ENCODE measurements at places on chromosomes 7 and 10.

DNA sequence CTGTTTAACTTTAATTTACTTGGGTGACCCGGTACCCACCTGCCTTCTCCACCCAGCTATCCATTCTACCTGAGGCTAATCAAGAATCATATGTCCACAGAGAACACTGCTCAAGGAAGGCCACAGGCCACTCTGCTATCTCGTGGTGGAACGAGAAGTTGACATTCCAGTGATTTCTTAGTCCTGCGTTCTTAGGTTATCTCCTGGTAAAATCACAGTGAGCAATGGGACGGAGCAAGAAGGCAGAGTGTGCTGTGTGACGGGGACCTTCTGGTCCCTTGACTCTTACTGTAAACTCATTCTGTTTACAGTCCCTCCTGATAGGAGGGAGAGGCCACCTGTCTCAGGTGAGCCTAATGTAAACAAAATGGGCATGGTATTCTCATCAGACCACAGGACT lies 256.6 kb downstream of the TNS3 start:
- no peak for DNase-seq

- DNase-seq = no peak
These were observed 6.3 kb downstream of the GHRHR start for GRCh38 chr7:30970074-30970473.

- no peak for DNase-seq
These were observed 199.0 kb downstream of the GPR37 start for GRCh38 chr7:124566583-124566982.

GRCh38 chr7:128067983-128068382 lies 36.7 kb upstream of the LRRC4 start:
- DNase-seq = no peak

GRCh38 chr7:16998481-16999051 lies 116.8 kb upstream of the AGR3 start:
- no peak for DNase-seq

DNA sequence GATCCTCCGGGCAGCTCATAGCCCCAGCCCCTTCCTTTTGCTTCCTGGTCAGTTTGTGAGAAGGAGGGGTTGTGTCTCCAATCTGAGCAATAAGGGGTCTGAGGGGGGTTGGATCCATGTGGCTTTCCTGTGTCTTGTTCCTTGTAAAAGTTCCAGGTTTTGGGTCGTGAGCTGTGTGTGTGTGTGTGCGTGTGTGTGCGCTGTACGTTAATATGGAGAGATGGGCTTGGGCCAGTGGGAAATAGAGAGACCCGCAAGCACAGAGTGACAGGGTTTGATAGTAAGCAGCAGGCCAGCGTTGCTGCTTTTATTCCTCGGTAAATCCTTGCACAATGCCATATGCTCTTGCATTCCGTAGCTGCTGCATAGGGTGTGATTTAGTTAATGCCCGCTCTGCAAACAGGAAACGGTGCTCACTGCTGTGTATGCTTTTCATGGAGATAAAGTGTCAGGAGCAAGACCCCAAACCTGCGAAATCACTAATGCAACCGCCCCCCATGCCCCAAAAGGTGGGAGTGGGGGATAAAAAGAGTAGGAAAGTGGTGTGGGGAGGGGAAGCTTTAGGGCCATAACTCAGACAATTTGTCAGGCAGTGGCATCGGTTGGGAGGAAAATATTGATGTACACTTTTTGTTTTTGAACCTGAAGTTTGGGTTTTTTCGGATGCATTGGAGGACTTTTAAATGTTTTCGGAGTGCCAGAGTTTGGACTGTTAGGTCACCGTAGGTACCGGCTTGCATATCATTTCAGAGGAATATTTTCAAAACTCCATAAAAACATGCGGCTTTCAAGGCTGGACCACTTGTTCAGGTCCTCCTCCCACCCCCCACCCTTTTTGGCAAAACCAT lies 108.7 kb downstream of the TCF7L2 start:
- DNase-seq = no peak

DNA sequence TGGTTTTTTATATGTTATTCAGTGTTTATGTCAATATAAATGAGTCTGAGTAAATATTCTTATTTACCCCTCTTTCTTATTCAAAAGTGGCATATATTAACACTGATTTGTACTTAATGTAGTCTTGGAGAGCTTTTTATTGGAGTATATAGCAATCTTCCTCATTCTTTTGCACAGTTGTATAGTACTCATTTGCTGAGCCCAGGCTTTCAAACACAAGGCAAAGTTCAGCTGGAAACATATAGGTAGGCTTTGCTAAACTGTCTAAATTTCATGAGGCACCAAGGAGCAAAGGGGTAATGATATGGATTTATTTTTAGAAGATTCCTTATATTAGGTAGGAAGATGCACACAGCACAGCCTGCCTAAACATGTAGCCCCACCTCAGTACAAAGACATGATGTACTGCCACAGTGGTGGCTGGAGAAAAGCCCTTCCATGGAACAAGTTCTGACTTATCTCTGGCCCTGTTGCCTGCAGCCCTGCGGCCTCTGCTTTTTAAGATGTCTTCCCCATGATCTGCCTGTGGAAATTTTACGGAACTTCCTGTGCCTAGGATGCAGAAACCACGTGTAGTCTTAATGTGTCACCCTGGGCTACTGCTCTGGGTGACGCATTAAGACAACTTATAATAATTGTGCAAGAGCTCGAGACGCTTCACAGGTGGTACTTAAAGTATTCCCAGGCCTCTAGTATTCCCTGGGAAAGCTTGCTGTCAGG lies 9.6 kb upstream of the PDCD4 start:
- no peak for DNase-seq

GRCh38 chr10:131585761-131586160 lies 274.2 kb upstream of the TCERG1L start:
- no peak for DNase-seq

DNA sequence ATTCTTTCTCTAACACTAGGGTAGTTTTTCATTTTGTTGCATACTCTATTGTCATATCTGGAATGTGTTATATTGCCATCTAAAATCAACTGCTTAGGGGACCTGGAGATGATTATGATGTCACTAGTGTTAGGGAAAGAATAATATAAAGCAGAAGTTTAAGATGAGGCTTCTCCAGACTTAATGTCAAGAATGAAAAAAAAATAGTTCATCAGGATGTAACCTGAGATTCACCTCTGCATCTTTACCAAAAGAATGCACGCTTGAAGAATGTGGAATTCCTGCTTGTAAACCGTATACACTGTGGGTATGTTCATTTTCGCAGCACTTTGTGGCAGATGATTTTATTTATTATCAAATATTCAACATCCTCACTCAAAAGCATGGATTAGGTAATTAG lies 184.6 kb downstream of the ST7 start:
- DNase-seq = no peak

DNA sequence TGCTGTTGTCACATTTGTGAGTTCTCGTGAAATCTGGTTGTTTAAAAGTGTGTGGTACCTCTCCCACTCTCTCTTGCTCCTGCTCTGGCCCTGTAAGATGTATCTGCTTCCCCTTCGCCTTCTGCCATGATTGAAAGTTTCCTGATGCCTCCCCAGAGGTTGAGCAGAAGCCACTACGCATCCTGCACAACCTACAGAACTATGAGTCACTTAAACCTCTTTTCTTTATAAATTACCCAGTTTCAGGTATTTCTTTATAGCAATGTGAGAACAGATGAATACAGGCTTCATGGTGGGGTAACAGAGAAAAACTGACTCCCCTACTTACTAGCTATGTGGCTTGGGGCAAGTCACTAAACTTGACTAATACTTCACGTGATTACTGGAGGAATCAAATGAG lies 18.0 kb upstream of the STEAP4 start:
- DNase-seq = no peak

GRCh38 chr10:80455461-80456349 lies 1.6 kb downstream of the TSPAN14 start:
- DNase-seq = no peak

DNA sequence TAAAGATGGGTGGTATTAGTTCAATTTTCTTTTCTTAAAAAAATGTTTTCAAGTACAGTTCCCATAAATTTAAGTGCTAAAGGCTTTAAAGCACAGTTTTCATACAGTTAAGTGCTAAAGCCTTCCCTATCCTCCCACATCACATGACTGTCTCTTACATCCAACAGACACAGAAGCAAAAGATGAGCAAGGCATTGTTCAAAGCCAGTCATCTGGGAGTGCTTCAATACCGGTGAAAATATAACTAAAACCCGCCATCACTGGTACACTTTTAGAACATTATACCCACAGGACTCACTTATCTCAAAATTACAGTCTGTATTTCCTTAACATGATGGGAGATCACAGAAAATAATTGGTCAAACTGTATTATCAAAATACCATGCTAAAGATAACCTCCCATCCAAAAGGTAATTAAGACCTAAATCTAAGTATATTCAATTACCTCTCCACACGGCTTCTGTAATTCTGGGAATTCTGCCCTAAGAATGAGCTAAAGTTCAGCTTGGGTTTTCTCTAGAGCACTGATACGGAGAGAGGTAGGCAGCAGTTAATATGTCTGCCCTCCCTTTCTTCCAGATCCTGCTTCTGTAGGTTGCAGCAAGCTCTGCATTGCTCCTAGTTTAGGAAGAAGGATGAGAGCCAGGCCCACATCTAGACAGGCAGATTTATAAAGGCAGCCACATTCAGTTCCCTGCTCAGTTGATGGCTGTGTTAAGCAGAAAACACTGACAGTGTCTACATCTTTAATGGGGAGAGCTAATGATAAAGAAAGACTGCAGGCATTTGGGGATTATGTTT lies 474.8 kb upstream of the PFKP start:
- DNase-seq = no peak

DNA sequence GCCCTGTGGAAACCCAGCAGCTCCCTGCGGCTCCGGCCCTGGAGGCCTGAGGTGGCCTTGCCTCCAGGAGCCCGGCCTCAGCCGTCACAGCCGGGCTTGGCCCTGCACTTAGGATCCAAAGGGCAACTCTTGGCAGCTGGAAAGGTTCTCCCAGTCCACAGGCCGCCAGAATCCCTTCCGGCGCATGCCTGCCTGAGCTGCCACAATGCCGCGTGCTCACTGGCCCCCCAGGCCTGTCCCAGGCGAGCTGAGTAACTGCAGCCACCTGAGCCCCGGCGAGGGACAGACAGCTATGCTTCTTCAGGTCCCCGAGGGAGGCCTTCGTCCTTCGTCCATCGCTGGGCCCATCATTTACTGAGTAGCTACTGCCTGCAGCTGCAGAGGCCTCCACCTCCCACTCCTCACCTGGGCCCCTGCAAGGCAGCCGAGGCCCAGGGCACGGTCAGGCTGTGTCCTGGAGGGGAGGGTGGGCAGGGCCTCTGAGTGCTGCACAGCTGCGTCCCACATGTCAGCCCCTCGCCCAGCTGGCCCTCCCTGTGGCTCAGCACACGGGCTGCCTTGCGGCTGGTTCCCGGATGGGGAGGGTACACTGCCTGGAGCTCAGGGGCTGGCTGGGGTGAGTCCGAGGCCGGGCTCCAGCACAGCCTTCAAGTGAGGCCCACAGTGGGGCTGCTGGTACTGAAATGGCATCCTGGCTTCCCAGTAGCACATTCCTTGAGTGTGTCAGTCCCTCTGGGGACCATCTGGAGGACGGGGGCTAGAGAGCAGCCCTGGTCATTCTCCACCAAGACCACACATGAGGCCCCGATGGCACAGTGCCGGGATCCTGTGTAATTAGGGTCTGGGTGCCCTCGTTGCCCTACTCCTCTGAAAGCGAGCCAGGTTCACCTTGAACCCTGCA lies 172.5 kb downstream of the ELFN1 start:
- no peak for DNase-seq

GRCh38 chr10:29634764-29635625 lies at the start of gene SVIL:
TSS of gene SVIL (minus strand) at chr10:29634971. CDS start at chr10:29555058, 79,913 bp downstream.
- no peak for DNase-seq

- DNase-seq = no peak
These were observed 11.6 kb upstream of the KAT6B start for GRCh38 chr10:74814797-74815196.

- no peak for DNase-seq
These were observed 205.7 kb upstream of the NPSR1 start for GRCh38 chr7:34452363-34452762.

All from stimulated activated CD8-positive, alpha-beta memory T cell treated with anti-CD3 and anti-CD28 coated beads, Interleukin-4, amount 100 ng/mL, for 24 hours (primary cell).